ENCODE measurements at places on chromosomes 16 and 17. TPM values are rescaled to one million over a fixed set of nuclear protein-coding genes. Genes with fewer than 3 reads are reported as not detected.

- DNase-seq = no peak
Measured at GRCh38 chr17:69348429-69348828, 21.5 kb upstream of the ABCA5 start.

- DNase-seq = no peak
Measured at GRCh38 chr16:84780544-84781376, 39.0 kb upstream of the CRISPLD2 start.

RANBP10 gene
- 5.5 TPM for total RNA-seq

ERI2 gene
- total RNA-seq = 13.2 TPM
